ENCODE measurements at places on chromosomes 1 and 21.

DNA sequence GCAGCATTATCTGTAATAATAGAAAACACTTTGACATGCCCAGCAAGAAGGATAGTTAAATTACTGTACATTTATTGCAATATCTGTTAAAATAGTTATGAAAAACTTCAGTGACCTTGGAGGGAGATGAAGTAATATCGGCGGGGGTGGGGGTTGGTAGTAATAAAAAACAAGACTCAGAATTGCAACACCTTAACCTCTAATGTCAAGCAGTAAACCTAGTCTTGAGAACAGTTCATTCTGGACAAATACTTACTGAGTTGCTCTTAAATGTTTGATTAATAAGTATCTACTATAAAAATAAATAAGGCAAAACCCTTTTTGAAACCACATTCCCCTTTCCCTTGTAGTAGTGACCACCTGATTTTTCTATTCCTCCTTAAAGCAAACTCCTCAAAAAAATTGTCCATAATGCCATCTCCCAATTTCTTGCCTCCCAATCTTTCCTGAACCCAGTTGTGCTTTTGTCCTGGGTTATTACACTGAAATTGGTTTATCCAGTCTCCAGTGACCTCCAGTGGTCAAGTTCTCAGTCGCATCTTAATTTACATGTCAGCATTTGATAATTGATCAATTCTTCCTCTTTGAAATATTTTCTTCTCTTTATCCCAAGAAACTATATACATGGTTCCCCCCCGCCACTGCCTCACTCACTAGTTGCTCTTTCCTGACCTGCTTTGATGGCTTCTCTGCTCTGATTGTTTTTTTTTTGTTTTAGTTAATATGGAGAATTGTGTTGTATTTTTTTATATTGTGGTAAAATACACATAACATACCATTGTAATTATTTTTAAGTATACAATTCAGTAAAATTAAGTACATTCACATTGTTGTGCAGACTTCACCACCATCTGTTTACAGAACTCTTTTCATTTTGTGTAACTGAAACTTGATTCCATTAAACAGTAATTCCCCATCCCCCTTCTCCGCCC lies 36.8 kb downstream of the RAP1A start:
- peak; percentile 43 for DNase-seq

- no peak for DNase-seq
Measured at GRCh38 chr1:48222501-48223242, at the start of gene SLC5A9. TSS of gene SLC5A9 (plus strand) at chr1:48222716. CDS start at chr1:48222737, 21 bp downstream.

- DNase-seq: no peak
Measured at GRCh38 chr1:94999456-95000131, 72.7 kb upstream of the CNN3 start.

DNA sequence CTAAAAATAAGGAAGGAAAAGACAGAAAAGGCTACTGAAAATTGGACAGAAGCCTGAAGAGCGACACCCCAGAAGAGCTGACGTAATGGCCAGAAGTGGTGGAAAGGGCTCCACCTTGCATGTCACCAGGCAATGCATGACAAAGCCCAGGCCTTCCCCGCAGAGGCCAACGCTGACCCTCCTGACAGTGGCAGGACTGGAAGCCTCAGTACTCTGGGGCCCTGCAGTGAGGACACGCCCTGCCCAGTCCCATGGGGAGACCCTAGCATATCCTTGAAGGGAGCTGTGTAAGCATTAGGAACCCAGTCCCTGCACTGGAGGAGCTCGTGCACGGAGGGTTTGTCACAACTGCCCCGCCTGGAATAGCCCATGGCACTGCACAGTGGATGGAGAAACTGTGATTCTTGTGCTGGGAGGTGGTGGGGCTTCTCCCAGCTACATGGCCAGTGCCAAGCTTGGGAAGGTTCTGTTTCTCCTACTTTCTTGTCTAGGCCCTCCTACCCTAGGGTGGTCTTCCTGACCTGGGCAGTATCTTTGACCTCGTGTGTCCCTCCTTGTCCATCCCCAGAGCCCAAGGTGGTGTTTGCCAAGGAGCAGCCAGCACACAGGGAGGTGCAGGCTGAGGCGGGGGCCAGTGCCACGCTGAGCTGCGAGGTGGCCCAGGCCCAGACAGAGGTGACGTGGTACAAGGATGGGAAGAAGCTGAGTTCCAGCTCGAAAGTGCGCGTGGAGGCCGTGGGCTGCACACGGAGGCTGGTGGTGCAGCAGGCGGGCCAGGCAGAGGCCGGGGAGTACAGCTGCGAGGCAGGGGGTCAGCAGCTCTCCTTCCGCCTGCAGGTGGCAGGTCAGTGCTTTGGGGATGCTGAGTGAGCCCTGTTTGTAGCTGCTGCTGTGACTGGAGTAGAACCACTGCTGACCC lies 60.4 kb downstream of the OBSCN start:
- no peak for DNase-seq
